Fibroblast of lung (primary cell): ENCODE measurements at places on chromosomes 1 and 21. TPM values are rescaled to one million over a fixed set of nuclear protein-coding genes. Genes with fewer than 3 reads are reported as not detected.

Gene RPE65
- not detected in 2 replicates for total RNA-seq

Gene MSH4
- total RNA-seq: 0.66 and 0.77 TPM in 2 replicates

Gene CSMD2
- total RNA-seq: 6.9 and 7.6 TPM in 2 replicates

Gene NPR1
- total RNA-seq: 0.66 and 2.1 TPM in 2 replicates

Gene FAM72D
- 0.26 and 1.7 TPM in 2 replicates for total RNA-seq

Gene CATSPERE
- total RNA-seq: 0.77 and 0.99 TPM in 2 replicates

Gene GIPC2
- total RNA-seq: 0.50 and 0.77 TPM in 2 replicates

Gene KDF1
- total RNA-seq: not detected in 2 replicates

Gene PLPPR5
- under 0.01 TPM in 1 of 2 replicates, not detected in the other for total RNA-seq

Gene CLEC20A
- not detected in 2 replicates for total RNA-seq

Gene GPN2
- total RNA-seq: 9.0 and 12.2 TPM in 2 replicates

Gene SLAMF7
- not detected in 2 replicates for total RNA-seq

Gene PYHIN1
- total RNA-seq: not detected in 2 replicates

Gene OVAAL
- total RNA-seq: not detected in 2 replicates

Gene RXFP4
- total RNA-seq: not detected in 2 replicates

Gene CERS2
- 138 and 190 TPM in 2 replicates for total RNA-seq

Gene HSD11B1
- total RNA-seq: 20.3 and 31.5 TPM in 2 replicates

Gene ST6GALNAC5
- 0.83 and 1.3 TPM in 2 replicates for total RNA-seq

Gene TINAGL1
- total RNA-seq: 3.0 and 3.3 TPM in 2 replicates

Gene GBP5
- total RNA-seq: under 0.01 and 0.17 TPM in 2 replicates

Gene DDI2
- 10.8 and 11.7 TPM in 2 replicates for total RNA-seq

Gene OR2T35
- total RNA-seq: not detected in 2 replicates

Gene FBXO2
- total RNA-seq: 2.3 and 2.6 TPM in 2 replicates

Gene PLCH2
- under 0.01 and 0.17 TPM in 2 replicates for total RNA-seq

Gene MYOG
- not detected in 2 replicates for total RNA-seq

Gene FAM163A
- total RNA-seq: not detected in 2 replicates

Gene NPHS2
- not detected in 2 replicates for total RNA-seq

Gene LDLRAD2
- total RNA-seq: under 0.01 TPM in 1 of 2 replicates, not detected in the other

Gene S100A16
- total RNA-seq: 121 and 122 TPM in 2 replicates

Gene CFHR1
- under 0.01 and 0.50 TPM in 2 replicates for total RNA-seq

Gene DPYD
- 63.1 and 64.2 TPM in 2 replicates for total RNA-seq

Gene OPRD1
- total RNA-seq: under 0.01 TPM in 1 of 2 replicates, not detected in the other

Gene NPPA
- not detected in 2 replicates for total RNA-seq
